ENCODE measurements at places on chromosomes 4 and X.

DNA sequence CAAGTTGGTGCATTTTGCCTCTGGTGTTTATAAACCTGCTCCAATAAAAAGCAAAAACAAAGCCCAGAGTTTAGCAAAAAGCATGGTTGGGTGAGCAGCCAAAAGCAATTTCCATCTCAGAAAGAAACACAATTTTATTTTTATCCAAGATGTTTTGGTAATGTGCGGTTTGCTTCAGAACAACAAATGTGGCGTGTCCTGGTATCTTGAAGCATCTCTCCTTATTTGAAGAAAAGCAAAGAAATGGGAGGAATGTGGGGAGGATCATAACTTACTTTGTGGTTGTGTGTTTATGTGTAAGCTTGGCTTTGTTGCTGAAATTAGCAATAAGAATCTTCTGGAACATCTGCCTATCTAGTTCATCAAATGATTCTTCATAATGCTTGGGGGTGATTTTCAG, 88.3 kb upstream of the DDX3X start:
- no peak for DNase-seq

DNA sequence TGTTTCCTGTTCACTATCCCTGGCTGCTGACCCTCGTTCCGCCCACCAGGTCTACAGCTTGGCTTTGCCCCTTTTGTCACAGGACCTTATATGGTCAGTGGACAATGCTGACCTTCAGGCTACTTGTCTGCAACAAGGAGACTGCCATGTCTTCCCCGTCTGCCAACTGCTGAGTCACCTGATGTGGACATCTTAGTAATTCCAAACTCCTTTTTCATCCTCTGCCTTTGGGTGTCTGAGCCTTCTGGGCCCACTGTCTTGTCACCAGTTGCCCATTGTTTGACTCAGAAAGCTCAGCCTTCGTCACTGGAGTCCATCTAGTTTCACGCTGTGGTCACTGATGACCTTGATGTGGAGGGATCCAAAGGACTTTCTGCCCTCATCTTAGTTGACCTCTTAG, 30.2 kb downstream of the GPRIN3 start:
- DNase-seq: no peak

GRCh38 chr4:6768539-6768905, 14.0 kb upstream of the KIAA0232 start:
- peak; percentile 30 for DNase-seq

DNA sequence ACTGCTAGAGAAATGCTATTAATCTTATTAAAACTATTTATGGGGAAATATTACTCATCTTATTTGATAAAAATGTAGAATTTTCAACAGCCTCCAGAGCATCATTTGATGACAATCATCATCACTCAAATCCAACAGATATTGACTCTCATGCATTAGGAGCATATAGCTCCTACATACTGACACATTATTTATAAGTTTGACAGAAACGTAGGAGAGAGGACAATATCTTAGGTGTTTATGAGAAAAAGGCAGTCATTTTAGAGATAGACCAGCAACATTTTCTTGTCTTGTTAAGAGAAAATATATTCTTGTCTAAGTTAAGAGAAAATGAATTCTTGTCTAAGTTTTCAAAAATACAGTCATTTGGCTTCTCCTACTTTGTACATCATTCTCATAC, 2550.2 kb downstream of the PCDH7 start:
- DNase-seq: no peak

- no peak for DNase-seq
Observed at GRCh38 chrX:77622672-77623071, 163.3 kb downstream of the ATRX start.

- DNase-seq: no peak
Observed at GRCh38 chrX:124392794-124393193, 46.4 kb downstream of the SH2D1A start.

- no peak for DNase-seq
Observed at GRCh38 chrX:148611993-148612392, 111.6 kb downstream of the AFF2 start.

DNA sequence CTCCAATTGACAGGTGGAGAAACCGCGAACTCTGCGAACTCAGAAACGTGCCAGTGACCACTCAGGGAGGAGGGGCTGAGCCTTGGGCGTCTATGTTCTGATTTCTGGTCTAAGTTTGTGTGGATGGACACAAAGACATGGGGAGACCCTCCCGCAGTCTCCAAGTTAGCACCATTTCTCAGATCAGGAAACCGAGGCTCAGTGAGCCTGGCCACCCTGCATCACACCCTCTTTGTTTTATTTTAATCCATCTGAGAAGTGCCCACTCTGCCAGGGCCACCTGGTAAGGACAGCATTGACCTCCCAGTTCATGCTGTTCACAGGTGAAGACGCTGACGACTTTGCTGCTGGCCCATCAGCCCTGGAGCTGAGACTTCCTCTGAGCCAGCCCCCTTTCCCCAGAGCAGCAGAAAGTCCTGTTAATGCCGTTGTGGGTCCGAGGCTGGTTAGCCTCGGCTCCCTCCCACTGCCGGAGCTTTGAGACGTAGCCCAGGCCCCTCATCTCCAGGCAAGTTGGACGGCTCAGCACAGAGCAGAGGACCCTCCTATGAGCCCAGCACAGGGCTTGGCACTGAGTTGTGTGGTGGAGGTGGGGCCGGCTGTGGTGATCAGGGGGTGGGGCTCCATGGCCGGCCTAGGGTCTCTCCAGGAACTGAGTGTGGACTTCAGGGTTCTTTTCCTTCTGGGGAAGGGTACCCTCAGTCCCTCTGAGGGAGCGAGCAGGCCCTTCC, 43.7 kb downstream of the PSAPL1 start:
- no peak for DNase-seq

- no peak for DNase-seq
Observed at GRCh38 chr4:108315694-108316093, 147.0 kb upstream of the LEF1 start.

- no peak for DNase-seq
Observed at GRCh38 chrX:72309297-72310071, 3.8 kb upstream of the CITED1 start.

DNA sequence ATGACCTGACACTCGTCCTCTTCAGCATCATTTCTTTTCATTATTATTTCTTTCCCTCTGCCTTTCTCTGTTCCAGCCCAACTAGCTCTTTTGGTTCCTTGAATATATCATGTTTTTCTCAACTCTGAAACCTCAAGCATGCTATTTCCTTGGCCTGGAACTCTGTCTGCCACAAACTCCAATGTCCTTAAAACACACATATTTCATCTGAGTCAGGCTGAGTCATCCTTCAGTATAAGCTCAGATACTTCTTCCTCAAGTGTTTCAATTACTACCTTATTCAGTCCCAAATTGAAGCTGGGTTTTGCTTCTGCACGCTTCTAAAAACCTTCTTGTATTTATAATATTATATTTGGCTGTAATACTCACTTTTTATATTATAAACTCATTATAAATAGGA, 424.2 kb downstream of the PDGFC start:
- DNase-seq: peak; percentile 92

GRCh38 chr4:55172694-55173287, 47.4 kb upstream of the KDR start:
- peak; percentile 23 for DNase-seq

- no peak for DNase-seq
Observed at GRCh38 chr4:163623787-163624186, 129.3 kb downstream of the TMA16 start.

GRCh38 chr4:184188443-184189400, 29.0 kb downstream of the ENPP6 start:
- no peak for DNase-seq

GRCh38 chrX:22527302-22527701, 254.6 kb downstream of the CBLL2 start:
- DNase-seq: no peak

GRCh38 chr4:111994392-111994791, 150.9 kb upstream of the FAM241A start:
- no peak for DNase-seq

- DNase-seq: no peak
Observed at GRCh38 chr4:101295691-101296090, 51.6 kb downstream of the PPP3CA start.

GRCh38 chr4:125773931-125774330, 459.2 kb downstream of the FAT4 start:
- no peak for DNase-seq

GRCh38 chr4:181432335-181432734, 810.9 kb upstream of the TENM3 start:
- no peak for DNase-seq

GRCh38 chr4:113539408-113539807, 222.1 kb downstream of the CAMK2D start:
- DNase-seq: peak; percentile 54

DNA sequence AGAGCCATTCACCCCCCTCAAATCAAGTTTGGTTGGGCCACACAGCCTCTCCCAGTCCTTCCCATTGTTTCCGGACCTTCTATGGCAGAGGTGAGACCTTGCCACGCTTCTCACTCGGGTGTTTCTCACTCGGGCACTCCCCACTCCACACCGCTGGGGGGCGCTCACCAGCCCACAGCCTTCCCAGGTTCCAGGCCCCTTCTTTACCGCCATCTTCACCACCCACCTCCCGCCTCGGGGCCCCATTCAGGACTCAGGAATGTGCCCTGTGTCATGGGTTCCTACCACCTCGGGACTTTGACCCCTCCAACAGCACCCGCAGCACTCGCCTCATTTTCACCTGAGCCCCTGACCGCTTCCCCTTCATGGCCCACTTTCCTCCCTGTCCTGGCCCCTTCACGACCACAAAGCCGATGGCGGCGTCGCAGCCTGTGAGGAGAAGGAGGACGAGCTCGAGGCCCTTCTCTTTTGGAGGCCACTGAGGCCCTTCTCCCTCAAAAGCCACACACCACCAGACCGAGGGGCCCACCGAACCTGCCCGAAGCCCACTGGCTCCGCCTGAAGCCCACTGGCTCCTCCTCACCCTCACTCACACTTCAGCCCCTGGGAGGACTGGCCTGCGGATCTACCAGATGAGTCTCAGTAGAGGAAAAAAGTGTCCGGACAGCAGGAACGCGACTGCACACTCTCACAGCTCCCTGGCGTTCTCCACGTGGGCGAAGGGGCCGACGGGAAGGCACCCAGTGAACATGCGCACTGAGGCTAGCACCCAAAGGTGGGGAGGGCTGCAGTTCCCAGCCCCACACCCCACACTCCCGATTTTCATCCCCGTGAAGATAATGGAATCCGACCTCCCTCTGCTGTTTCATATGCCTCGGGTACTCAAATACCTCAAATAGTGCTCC, at the start of gene PAGE1:
Gene PAGE1 (minus strand): TSS at position 709 of the 905 bp plus-strand sequence. CDS start 1,214 bp downstream, outside the sequence.
- DNase-seq: no peak

- no peak for DNase-seq
Observed at GRCh38 chrX:30296408-30297254, 12.6 kb downstream of the NR0B1 start.

DNA sequence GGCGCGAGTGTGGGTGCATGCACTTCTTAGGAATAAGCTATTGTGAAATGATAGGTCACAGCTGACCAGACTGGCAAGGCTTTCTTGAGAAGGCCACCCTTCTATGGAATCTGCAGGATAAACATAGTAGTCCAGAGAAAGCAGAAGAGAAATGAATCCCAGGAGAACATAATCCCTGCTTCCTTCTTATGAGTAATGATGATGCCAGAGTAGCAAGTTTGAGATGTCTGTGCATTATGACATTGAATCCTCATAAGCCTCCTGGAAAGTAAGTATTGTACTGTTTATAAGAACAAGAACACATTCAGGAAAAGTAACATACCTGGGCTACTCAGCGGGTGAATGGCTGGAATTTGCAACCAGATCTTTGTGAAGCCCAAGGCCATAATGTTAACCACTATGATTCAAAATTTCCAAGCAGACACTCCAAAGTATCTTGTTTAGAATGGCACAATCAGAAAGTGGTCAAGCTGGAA, 272.1 kb upstream of the HS3ST1 start:
- peak; percentile 73 for DNase-seq

GRCh38 chrX:106615041-106615440, 3.3 kb downstream of the RADX start:
- no peak for DNase-seq

- DNase-seq: no peak
Observed at GRCh38 chrX:2513121-2513664, 12.4 kb upstream of the DHRSX start.

DNA sequence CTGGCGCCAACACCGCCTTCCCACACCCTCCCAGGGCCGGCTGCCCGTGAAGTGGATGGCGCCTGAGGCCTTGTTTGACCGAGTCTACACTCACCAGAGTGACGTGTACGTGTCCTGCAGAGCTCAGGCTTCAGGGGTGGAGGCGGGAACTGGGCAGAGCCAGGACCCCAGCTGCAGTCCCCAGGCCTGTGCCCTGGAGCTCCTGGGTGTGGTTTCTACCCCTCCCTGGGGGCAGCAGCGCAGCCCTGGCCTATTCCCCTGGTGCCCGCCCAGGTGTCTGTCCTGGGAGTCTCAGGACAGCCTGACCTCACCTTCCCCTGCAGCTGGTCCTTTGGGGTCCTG, 13.1 kb downstream of the FGFR3 start:
- DNase-seq: no peak

DNA sequence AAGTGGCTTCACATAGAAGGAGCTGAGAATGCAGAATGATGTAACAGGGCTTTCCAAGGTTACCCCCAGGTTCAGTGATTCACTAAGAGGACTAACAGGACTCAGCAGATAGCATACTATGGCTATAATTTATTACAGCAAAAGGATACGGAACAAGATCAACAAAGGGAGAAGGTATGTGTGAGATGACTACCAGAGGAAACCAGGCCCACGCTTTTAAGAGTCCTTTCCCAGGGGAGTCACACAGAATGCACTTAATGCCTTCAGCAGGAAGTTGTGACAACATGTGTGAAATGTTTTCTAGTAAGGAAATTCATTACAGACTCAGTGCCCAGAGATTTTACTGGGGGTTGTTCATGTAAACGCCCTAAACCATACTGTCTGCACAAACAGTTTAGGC, 373.6 kb upstream of the MAGEB2 start:
- DNase-seq: peak; percentile 43

DNA sequence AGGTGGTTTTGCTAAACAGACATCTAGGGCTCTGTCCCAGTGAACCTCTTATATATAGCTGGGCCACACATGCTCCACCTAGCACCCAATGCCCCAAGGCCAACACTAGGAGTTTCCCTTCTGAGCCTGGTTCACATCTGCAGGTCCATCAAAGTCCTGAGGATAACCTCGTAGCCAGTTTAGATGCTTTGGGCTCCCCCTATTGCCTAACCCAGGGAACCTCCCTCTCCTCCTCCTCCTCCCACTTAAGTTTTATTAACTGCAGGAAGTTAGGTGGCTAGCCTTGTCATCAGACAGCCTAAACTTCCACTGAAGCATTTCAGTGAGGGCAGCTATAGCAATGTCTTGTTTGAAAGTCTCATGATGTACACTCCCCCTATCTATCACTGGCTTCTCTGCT, 88.0 kb downstream of the GUCY2F start:
- peak; percentile 6 for DNase-seq

Data from fibroblast of skin of scalp (primary cell).